Activated T-helper 2 cell treated with anti-CD3 and anti-CD28 coated beads, Interferon-gamma antibody, Interleukin-2, Interleukin-4, amounts not matched to agents 10 μg/mL and 5 μg/mL and 100 μg/mL, durations not matched to agents 14 hours and 24 hours and 36 hours (primary cell): ENCODE measurements at places on chromosomes 1 and 21.

DNA sequence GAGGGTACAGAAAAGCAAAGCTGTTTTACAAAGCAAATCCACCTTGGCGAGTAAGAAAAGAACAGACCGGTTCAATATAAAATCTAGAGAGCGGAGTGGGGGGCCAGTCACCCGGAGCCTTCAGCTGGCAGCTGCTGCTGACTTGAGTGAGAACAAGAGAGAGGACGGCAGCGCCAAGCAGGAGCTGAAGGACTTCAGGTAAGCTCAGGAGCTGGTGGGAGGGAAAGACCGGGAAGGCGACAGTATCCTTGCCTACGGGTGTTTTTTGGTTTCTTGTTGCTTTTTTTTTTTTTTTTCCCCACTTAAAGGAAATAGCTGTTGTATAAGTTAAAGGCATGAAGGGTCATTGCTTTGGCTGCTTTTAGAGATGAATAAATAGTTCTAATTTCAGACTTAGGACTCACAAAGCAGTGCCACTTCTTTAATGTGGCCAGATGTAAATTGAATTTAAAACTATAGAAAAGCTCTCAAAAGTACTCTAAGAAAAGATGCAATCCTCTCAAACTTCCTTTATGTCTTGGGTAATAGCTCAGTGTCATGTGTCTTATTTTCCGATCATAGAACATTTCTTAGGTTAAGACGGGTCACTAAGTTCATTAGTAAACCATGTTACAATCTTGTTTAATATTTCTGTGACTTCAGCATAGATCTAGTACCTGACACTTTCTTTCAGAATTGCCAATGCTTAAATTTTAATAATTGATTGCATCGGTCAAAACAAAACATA lies 82.8 kb downstream of the PRDM2 start:
- no peaks in the 10 kb centered on the region for H3K27me3 ChIP-seq
- no peak for DNase-seq
- peaks cover 30% of the 10 kb centered on the region for H3K4me1 ChIP-seq
- H3K4me3 ChIP-seq: no peak overlapping the region

DNA sequence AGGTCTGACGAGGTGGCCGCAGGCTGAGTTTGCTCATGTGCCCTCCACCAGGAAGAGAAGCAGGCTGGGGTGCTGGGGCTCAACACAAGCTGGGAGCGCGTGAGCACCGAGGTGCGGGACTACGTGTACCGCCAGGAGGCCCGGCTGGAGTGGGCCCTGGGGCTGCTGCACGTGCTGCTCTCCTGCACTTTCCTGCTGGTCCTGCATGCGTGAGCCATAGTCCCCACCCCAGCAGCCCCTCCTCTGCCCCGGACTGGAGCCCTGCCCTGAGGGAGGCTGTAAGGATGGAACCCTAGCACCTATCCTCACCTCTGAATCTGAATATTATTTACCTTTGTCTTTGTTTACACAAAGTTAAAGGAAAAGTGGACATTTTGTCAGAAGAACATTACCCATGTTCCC lies 7.8 kb upstream of the ADAM15 start:
- no peak overlapping the region for H3K4me3 ChIP-seq
- no peak for DNase-seq
- no peaks in the 10 kb centered on the region for H3K36me3 ChIP-seq
- peaks cover 2% of the 10 kb centered on the region for H3K27me3 ChIP-seq
- H3K4me1 ChIP-seq: peaks cover 15% of the 10 kb centered on the region

DNA sequence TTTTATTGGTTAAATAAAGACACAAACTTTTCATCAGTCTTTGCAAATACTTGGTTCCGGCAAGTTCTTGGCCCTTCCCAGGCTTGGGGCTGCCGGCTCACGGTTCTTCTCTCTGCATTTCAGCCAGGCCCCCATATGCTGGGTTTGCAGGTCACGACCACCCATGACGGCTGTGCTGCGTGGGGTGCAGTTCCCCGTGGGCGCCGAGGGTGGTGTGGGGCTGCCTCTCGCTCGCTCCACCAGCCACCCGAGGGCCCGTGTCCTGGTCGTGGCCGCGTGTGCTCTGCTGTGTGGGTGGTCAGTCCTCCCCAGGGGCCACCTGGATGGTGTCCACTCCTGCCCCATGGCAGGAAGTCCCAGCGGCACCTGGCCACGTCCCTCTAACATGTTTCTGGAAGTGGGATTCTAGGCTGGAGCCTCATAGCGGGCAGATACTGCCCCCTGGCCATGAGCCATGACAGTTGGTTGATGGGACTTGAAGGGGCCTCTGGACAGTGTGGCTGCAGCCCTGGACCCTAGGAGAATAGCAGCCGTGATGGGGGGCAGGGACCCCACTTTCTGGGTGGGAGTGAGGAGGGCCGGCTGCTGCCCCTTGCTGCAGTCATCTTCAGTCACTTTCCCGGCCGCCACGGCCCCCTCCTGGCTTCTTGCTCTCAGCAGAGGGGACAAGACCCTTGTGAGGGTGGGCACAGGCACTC lies 46.3 kb downstream of the SKI start:
- no peaks in the 10 kb centered on the region for H3K27me3 ChIP-seq
- no peak for DNase-seq
- H3K4me3 ChIP-seq: no peak overlapping the region
- peaks cover 16% of the 10 kb centered on the region for H3K36me3 ChIP-seq
- peaks cover 15% of the 10 kb centered on the region for H3K4me1 ChIP-seq

DNA sequence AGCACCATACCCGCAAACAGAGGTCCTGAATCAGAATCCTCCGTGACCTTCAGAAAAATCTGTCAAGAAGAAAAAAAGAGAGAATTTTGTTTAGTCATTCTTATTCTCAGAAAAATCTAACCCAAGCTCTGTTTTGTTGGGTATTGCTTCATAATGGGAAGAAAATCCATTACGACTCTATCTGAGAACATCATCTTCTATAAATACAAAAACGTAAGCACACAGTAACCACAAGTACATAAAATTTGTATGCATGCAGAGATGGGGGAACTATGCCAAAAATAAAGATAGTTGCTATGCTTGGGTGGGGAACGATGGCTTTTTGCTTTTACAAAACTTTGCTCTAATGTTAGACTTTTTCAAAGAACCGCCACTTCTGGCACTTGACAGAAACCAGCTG lies 84.2 kb downstream of the ABCA4 start:
- DNase-seq: no peak
- H3K27me3 ChIP-seq: peaks cover 24% of the 10 kb centered on the region
- no peaks in the 10 kb centered on the region for H3K36me3 ChIP-seq
- no peak overlapping the region for H3K4me3 ChIP-seq

DNA sequence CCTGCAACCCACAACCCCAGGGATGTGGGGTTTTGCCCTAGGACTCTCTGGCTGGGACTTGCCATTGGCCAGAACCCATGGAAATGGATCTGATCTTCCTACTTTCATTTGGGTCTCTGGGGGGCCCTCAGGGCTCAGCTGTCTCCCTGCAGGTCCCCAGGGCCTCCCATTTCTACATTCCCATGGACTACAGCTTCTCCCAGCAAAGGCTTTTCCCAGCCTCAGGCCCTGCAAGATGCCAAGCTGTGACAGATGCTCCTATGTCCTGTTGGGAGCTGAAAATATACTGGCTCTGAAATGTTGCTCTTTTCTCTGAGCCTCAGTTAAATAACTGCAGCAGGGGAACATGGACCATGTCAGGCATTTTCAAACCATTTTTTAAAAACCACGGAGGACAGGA lies 99.5 kb upstream of the IGSF21 start:
- no peak overlapping the region for H3K4me3 ChIP-seq
- no peaks in the 10 kb centered on the region for H3K4me1 ChIP-seq
- no peaks in the 10 kb centered on the region for H3K27me3 ChIP-seq
- H3K36me3 ChIP-seq: no peaks in the 10 kb centered on the region
